Activated CD8-positive, alpha-beta memory T cell treated with anti-CD3 and anti-CD28 coated beads, Interleukin-2, amount 50 U/mL, for 48 hours (primary cell): ENCODE measurements at places on chromosomes 3 and 15.

GRCh38 chr3:33883951-33884561 is 85.6 kb downstream of the PDCD6IP start:
- no peak for DNase-seq

GRCh38 chr3:20846066-20846465 is 660.1 kb upstream of the SGO1 start:
- no peak for DNase-seq

DNA sequence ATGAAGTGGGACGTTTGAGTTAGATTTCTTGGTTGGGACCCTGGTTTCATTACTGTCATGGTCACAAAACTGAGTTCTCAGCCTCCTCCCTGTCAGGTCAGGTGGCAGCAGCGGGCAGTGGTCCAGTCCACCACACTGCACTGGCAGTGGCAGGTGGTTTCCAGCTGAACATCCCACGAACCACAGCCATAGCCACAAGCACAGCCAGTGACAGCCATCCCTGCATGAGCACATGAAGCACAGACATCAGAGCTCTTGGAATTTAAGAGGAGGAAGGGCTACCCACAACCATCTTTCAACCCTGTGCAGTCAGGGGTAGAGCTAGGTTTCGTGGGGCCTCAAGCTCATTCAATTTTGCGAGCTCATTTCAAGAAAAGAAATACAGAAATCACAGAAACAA is 1.5 kb downstream of the RETNLB start:
- DNase-seq, result no peak

DNA sequence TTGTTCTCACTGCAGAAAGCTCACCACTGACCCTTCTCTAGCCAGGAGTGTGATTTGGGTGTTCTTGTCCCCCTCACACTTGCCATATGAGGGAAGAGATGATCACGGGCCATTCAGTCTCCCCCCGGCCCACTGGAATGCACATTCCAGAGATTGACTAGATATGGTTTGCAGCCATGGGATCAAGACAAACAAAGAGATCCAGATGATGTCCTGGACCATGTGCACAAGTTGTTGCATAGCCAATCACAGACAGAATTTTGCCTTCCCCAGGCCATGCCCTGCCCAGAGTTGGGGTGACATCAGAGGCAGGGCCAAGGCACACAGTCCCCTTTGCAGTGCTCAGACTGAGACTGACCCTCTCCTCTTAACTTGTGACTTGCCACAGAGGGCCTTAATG is 14.8 kb downstream of the MUC13 start:
- no peak for DNase-seq

DNA sequence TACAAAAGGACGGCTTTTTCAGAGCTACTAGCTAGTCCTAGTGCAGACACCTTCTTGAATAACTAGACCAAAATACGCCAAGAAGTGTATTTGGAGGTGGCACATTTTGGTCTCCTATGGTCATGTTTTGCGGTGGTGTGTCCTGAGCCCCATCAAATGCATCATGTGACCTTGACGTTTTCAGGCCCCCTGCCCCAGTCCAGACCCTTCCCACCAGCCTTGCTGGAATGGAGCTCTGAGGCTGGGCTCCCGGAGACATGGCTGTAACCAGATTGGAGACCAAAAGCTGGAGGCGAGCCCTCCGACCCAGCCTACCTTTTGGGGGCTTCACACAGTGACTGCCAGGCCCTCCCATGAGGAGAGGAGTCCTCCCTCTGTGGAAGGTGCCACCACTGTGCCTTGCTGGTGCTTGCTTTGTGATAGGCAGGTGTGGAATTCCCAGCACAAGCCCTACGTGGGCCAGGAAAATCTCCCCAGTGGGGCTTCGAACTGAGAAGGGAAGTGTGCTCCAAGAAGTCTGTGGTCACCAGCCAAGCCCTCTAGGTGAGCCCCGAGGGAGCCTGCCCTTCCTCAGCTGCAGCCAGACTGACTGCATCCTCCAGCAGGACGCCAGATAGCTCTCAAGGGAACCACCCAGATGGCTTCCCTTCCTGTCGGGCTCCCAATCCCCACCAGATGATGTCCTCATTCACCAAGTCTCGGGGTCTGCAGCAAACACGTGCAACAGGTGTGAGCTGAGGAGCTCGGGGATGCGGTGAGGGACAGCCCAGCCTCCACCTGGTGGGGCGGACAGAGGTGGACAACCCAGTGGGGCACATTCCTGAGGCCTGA is 126.2 kb downstream of the ASB7 start:
- no peak for DNase-seq
